Esophagus squamous epithelium (tissue), 5 donors: ENCODE measurements at places on chromosomes 11 and 22.

DNA sequence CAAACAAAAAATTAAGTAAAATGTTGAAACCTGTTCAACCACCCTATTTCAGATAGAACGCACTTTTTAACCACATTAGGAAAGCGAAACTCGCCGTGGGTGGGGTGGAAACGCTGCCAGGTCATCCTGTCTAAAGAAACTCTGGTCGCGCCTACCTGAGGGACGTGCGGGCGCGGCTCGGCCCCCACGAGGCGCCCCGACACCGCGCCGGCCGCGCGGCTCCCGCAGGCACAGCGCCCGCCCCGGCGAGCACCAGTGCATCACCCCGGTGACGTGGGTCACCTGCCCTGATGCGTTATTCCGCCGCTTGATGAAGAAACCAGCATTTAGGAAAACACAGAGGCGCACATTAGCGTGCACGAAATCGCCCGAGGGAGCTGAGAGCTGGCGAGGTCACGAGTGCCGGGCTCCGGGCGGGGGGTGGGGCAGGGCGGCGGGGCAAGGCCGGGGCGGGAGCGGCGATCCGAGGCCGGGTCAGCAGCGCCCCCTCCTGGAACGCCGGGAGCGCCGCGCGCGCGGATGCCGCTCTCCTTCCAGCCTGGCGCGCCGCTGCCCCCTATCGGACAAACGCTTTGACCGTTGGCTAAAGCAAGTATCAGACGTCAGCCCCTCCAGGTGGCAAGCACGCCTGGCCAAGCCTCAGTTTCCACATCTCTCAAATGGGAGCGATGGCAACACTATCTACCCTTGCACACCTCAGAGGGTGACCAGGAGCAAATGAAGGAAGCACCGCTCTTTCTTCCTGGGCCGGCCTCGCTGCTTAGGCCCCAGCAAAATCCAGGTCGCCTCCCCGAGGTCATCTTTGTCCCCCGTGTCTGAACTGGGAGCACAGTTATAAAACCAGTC lies 15.7 kb upstream of the SNX32 start:
- DNase-seq, result peak; percentile 53

GRCh38 chr11:123457187-123457770 lies 27.2 kb downstream of the GRAMD1B start:
- no peak for DNase-seq

- no peak for DNase-seq
These were observed 21.7 kb downstream of the VWCE start for GRCh38 chr11:61273178-61274078.

DNA sequence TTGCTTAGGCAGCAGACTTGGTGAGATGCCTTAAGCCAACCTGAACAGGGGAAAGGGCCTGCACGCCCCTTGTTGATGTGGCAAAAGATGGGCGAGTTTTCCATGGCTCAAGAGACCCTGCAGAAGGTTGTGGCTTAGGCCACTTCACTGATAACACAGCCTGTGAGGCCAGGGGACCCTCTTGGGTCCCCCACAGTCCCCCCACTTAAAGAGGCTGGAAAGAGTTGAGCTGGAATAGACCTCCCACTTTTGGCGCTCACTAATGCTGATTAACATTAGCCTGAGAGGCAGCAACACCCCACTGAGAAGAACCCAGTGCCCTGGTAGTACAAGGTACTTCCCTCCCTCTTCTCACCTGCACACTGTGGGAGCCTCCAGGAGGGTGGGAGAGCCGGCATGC lies 107.5 kb downstream of the TRIM29 start:
- DNase-seq, result no peak

- DNase-seq, result no peak
These were observed 94.1 kb downstream of the CACNA1I start for GRCh38 chr22:39664485-39665200.

DNA sequence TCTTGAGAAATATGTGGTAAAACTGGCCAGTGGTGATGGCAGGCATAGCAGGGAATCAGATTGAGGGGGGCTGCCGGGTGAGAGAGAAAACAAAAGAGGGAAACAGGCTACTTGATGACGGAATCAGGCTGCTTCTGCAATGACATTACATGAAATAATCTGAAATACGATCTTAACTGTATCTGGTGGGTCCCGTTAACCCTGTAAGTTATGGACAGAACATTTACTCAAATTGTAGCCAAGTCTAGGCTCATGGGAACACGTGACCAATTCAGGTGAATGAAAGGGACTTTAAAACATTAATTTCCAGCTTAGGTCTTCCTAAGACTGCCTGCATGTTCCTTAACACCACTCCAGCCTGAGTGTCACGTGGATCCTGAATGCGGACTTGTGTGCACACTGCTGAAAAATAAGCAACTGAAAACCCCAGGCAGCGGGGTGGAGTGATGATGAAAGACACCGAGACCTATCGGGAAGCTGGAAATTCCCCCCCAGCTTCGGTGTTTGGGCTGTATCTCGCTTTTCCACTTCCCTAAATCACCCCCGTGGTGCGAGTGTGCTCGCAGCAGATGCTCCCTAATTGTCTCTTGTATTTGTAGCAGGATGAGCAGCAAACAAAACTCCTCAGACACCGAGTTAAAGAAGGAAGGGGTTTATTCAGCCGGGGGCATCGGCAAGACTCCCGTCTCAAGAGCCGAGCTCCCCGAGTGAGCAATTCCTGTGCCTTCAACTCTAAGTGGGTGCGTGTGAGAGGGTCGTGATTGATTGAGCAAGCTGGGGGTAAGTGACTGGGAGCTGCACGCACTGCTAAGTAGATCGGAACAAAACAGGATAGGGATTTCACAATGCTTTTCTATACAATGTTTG lies 145.0 kb upstream of the GRK3 start:
- DNase-seq, result no peak

DNA sequence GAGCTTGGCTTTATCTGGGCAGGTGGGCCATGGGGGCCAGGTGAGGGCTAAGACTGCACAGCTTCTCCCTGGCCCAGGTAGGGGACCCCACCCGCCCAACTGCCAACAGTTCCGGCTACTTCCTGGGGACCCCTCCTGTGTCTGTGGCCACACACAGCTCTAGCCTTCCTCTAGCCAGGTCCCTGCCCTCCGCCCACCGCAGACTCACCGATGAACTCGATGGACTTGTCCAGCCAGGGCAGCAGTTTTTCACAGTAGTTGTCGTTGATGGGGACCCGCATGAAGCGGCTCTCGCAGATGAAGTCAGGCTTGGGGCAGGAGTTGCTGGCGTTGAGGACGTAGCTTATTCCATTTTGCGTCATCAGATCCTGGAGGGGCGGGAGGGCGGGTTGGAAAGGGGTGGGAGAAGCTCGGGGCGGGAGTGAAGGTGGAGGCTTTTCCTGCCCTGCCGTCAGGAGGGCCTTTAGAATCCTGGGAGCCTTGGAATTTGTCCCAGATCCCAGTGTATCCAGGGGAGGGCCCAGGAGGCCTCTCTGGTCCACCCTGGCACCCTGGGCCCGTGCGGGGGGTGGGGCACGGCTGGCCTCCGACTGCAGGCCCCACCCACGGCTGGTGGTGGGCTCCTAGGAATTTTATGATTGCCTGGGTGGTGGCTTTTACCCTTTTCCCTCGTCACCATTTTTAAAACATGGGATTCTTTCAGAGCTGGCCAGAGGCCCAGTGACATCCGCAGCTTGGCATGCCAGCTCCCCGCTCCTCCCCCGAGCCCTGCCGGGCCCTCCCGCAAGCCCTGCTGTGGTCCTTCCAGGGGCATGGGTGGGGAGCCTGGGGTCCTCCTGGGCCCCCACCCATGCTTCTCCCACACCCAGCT lies 13.9 kb downstream of the DUSP8 start:
- no peak for DNase-seq
